Daoy (cell line): ENCODE measurements at places on chromosomes 3 and 15. TPM values are rescaled to one million over a fixed set of nuclear protein-coding genes. Genes with fewer than 3 reads are reported as not detected.

DNA sequence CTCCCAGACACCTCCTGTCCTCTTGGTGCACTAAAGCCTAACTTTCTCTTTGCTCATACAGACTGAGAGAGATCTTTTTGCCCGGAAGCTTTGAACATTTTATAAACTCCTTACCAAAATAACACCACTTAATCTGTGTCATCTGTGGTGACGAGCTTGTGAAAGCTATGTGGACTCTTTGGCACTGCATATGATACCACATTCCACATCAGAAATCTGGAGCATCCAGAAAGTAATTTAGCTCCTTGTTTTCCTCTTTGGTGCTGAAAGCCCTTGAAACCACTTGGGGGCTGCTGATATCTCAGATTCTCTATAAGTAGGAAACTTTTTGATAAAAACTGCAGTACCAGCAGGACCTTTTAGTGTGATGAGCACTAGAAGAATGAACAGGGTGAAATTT lies 128.3 kb downstream of the ALCAM start:
- DNase-seq: no peak

DNA sequence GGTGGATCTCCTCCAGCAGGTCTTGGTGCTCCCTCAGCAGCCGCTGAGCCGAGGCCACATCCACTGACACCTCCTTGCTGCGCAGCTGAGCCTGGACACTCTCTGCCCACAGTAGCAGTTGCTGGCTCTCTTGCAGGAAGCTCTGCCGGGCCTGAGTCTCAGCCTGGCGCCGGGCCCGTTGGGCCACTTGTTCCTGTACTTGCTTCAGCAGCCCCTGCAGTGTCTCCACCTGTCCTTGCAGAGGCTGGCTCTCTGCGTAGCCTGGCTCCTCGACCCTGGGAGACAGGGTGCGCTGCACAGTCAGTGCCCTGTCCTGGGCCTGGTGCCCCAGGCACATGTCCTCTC lies 15.5 kb downstream of the SPTBN5 start:
- no peak for DNase-seq

DNA sequence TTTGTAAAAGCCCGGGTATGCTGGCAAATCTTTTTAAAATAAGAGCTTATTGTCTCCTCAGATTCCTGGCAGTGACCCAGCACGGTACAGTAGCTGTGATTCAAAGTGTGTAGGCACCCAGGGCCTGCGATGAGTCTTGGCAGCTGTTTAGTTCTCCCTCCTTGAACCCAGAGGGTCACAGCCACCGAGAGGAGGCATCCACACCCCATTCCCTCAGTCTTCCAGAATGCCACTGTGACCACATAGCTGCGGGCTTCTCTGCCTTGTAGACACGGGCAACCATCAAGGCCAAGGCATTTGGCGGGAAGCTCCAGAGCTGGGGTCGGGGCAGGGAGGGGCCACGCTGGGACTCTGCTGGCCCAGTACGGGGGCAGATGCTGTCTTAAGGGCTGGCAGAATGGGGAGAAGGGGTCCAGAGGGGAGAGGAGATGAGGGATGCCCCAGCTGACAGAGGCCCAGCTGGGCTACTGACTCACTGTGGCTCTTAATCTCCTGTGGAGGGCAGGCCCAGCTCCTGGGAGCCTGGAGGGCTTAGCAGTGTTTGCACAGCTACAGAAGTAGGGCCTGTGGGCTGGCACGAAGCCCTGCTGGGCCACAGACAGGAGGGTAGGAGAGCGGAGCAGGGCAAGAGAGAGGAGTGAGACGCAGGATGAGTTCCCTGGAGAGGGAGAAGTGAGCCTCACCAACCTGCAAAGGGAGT lies 68.8 kb upstream of the DLG1 start:
- peak; percentile 99 for DNase-seq

GRCh38 chr3:15391007-15391406 lies 36.3 kb downstream of the METTL6 start:
- DNase-seq: no peak

- no peak for DNase-seq
Observed at GRCh38 chr3:52227117-52227516, 1.7 kb upstream of the TLR9 start.

- DNase-seq: no peak
Observed at GRCh38 chr15:96321639-96322535, 8.6 kb upstream of the NR2F2 start.

DNA sequence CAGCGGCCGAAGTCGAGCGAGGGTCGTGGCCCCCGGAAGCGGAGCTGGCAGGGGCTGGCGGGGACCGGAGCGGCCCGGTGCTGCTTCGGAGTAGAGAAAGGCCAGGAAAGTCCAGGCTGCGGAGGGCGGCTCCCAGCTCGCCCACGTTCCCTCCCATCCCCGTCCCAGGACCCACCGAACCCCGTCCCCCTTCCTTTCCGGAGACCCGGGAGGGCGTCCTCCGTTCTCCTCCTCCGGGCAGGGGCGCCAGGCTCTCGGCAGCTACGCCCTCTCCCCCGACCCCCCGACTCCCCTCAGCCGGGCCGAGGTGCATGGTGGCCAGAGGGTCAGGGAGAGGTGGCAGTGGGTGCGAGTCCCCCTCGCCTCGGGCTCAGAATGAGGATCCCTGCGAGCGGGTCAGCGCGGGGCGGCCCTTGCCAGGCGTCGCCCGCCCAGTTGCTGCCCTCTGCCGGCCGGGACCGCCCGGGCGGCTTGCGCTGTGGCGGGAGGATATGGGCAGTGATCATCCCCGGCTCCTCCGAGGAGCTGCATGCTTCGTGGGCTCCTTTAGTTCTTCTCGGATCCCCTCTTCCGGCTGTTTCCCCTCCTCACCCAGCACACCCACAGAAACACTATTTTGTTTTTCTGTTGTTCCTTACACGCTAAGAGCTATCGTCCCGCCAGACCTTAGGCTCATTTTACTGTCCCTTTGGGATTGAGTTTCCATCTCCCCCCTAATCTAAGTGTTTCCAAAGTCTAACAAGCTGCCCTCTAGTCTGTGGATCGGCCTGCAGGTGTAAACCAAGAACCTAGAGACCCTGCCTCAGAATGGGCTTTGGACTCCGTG lies 744 bp upstream of the ALDH1A2 start:
- DNase-seq: peak; percentile 46

DNA sequence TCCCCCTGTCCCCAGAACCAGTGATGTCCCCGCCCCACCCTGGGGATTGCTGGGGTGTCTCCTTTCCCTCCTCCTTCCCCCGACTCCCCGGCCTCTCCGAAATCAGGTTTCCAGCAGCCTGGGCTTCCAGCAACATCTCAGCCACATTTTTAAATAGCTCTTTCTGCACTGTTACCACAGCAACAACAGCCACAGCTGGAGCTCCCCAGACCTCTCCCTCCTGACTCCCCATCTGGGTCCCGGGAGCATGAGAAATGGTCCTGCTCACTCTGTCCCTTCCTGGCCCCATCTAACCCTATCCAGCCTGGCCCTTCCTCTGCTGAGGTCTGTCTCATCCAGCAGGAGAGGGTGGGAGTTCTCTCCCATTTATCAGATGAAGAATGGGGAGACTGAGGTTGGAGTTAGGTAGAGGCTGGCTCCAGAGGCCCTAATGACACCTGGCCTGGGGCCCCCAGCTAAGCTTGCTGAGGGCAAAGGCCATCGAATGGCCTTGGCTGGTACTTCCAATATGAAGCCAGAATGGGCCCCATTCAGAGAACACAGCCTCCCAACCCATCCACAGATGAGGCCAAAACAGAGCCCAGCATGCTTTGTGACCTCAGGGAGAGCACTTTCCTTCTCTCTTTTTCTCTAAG lies 1.5 kb downstream of the CAMK1 start:
- no peak for DNase-seq

GRCh38 chr3:120780977-120781376 lies 38.4 kb downstream of the GTF2E1 start:
- DNase-seq: peak; percentile 94

GRCh38 chr3:98801043-98801747 lies 38.1 kb downstream of the ST3GAL6 start:
- DNase-seq: no peak

GRCh38 chr3:72223628-72224027 lies 438.7 kb upstream of the PROK2 start:
- no peak for DNase-seq

DNA sequence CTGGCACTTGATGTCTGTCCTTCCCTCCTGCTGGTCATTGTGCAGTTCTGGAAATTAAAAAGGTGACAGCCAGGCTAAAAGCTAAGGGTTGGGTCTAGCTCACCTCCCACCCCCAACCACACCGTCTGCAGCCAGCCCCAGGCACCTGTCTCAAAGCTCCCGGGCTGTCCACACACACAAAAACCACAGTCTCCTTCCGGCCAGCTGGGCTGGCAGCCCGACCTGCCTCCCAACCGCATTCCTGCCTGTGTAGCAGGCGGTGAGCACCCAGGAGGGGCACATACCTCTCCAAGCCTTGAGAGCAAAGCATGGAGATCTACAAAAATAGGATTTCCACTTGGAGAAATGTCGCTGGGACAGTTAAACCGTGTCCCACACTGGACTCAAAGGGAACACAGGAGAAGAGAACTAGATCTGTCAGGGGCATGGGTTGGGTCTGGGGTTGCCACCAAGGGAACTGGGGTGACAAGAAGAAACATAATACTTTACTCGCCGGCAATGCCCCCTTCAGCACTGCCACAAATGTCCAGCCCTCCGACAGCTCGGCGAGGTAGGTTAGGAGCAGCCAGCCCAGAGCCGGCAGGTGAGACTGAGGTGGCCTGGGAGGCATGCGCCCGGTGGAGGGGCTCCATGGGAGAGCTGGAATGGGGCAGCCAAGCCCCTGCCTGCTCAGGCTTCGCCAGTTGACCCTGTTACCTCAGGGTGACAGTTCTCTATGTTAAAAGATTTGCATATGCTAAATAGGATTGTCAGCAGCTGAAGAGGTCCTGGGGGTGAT lies 52.2 kb downstream of the EXOG start:
- DNase-seq: peak; percentile 35

GRCh38 chr15:68818769-68819494 lies 1.8 kb downstream of the ANP32A start:
- peak; percentile 45 for DNase-seq

Gene ZDHHC3
- total RNA-seq: 41.8 and 45.4 TPM in 2 replicates

Gene LEO1
- 126 and 151 TPM in 2 replicates for total RNA-seq
